ENCODE measurements at places on chromosomes 6 and 20. TPM values are rescaled to one million over a fixed set of nuclear protein-coding genes. Genes with fewer than 3 reads are reported as not detected.

RIN2 gene
- total RNA-seq: 23.8 TPM

SGK2 gene
- 3.1 TPM for total RNA-seq

PLG gene
- not detected for total RNA-seq

ANKRD66 gene
- total RNA-seq: 0.31 TPM

FAM229B gene
- total RNA-seq: 24.1 TPM

STMND1 gene
- not detected for total RNA-seq

ALDH5A1 gene
- total RNA-seq: 13.5 TPM

CLIC5 gene
- total RNA-seq: 1.9 TPM

SLC17A3 gene
- total RNA-seq: not detected

ZC3H12D gene
- 0.31 TPM for total RNA-seq

GGTLC1 gene
- total RNA-seq: not detected

RNF182 gene
- 71.1 TPM for total RNA-seq

SLC35F1 gene
- total RNA-seq: 90.8 TPM

IPCEF1 gene
- 32.6 TPM for total RNA-seq

TRAPPC3L gene
- total RNA-seq: not detected

MUCL3 gene
- not detected for total RNA-seq

ULBP1 gene
- total RNA-seq: 1.9 TPM

AVP gene
- not detected for total RNA-seq

NR2E1 gene
- 13.5 TPM for total RNA-seq

PRL gene
- total RNA-seq: not detected

TAGAP gene
- 0.94 TPM for total RNA-seq

RANBP9 gene
- 74.8 TPM for total RNA-seq

GHRH gene
- not detected for total RNA-seq

SLC4A11 gene
- total RNA-seq: not detected

HLA-DPA1 gene
- total RNA-seq: 0.94 TPM

RNF144B gene
- total RNA-seq: 1.9 TPM

GTSF1L gene
- not detected for total RNA-seq

XKR7 gene
- 18.2 TPM for total RNA-seq

CHMP4B gene
- total RNA-seq: 23.5 TPM

FAM184A gene
- 44.8 TPM for total RNA-seq

BNIP5 gene
- total RNA-seq: not detected

CCN6 gene
- not detected for total RNA-seq

SLC22A16 gene
- total RNA-seq: not detected

TRIM27 gene
- total RNA-seq: 97.0 TPM

RAET1G gene
- not detected for total RNA-seq

TP53INP2 gene
- 9.1 TPM for total RNA-seq

MAS1 gene
- 0.31 TPM for total RNA-seq

FGD2 gene
- 2.2 TPM for total RNA-seq
